ENCODE measurements at places on chromosomes 1 and 21. TPM values are rescaled to one million over a fixed set of nuclear protein-coding genes. Genes with fewer than 3 reads are reported as not detected.

GRCh38 chr21:45974073-45975019, 7.2 kb upstream of the COL6A1 start:
- H3K4me3 ChIP-seq: peak overlapping the region; percentile 37
- H3K27ac ChIP-seq: peak overlapping the region; percentile 76
- H3K4me1 ChIP-seq: peaks cover 55% of the 10 kb centered on the region
- H3K36me3 ChIP-seq: no peaks in the 10 kb centered on the region

DNA sequence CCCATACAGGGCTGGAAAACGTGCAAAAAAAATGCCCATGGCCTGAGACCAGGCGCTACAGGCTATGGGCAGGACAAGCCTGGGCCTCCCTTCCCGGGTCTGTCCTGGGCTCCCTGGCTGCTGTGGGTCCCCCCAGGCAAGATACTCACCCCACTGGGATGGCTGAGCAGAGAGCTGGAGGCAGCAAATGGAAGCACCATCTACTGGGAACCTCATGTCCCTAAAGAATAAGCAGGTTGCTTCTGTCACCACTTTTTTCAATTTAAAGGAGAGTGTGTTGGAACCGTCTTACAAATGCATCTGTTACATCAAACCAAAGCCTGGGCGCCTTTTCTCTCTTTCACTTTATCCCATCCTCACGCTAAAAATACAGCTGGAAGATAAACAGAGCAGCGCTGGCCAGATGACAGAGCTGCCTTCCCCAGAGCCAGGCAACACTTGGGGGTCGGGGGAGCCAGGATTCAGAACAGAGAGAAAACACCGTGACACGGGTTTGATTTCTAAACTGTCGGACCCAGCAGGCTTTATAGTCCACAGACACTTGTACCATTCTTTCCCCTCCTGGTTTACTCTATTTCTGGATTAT, 262.1 kb upstream of the VAMP3 start:
- no peaks in the 10 kb centered on the region for H3K27me3 ChIP-seq
- DNase-seq: no peak
- no peaks in the 10 kb centered on the region for H3K4me1 ChIP-seq
- H3K27ac ChIP-seq: no peak overlapping the region

The NBPF20 gene
- 1.2 TPM for total RNA-seq

The NBPF15 gene
- 49.0 TPM for total RNA-seq

The GBP5 gene
- 0.79 TPM for total RNA-seq

GRCh38 chr1:246703581-246703980, 20.6 kb upstream of the SCCPDH start:
- peak; percentile 27 for DNase-seq
- no peaks in the 10 kb centered on the region for H3K27me3 ChIP-seq
- H3K4me1 ChIP-seq: peaks cover 10% of the 10 kb centered on the region

- no peaks in the 10 kb centered on the region for H3K27me3 ChIP-seq
- H3K36me3 ChIP-seq: no peaks in the 10 kb centered on the region
- H3K27ac ChIP-seq: peak overlapping the region; percentile 59
- peak; percentile 48 for DNase-seq
- peaks cover 9% of the 10 kb centered on the region for H3K4me1 ChIP-seq
Observed at GRCh38 chr1:114668784-114669561, 876 bp downstream of the DENND2C start.
